ENCODE measurements at places on chromosomes 7 and 10. TPM values are rescaled to one million over a fixed set of nuclear protein-coding genes. Genes with fewer than 3 reads are reported as not detected.

GRCh38 chr10:116766837-116767634, 24.7 kb upstream of the HSPA12A start:
- DNase-seq, result peak; percentile 50

DNA sequence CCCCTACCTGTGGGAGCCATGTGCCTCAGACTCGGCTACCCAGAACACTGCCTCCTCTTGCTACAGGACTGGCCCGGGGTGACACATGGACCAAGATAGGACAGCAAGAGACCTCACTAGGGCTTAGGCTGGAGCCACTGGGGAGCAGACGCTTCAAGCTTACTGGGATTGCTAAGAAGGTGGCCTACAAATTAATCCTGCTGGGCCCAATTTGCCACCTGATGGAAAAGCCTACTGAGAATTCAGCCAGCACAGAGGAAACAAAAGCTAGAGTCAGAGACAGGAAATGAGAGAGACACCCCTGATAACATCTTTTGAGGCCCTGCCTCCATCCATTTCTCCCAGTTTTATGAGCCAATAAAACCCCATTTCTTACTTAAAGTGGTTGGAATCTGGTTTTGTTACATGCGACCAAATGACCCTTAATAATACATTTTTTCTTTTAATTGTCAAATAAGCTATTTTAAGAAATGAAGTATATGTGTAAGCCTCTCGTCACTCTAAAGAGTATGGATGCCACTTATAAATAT, 282.1 kb downstream of the CXCL12 start:
- no peak for DNase-seq

GRCh38 chr7:134899729-134900128, 86.6 kb upstream of the AGBL3 start:
- DNase-seq, result no peak

- DNase-seq, result no peak
Measured at GRCh38 chr7:110317541-110318265, 773.2 kb upstream of the LRRN3 start.

GRCh38 chr7:90520484-90520883, 51.0 kb downstream of the PTTG1IP2 start:
- no peak for DNase-seq

DNA sequence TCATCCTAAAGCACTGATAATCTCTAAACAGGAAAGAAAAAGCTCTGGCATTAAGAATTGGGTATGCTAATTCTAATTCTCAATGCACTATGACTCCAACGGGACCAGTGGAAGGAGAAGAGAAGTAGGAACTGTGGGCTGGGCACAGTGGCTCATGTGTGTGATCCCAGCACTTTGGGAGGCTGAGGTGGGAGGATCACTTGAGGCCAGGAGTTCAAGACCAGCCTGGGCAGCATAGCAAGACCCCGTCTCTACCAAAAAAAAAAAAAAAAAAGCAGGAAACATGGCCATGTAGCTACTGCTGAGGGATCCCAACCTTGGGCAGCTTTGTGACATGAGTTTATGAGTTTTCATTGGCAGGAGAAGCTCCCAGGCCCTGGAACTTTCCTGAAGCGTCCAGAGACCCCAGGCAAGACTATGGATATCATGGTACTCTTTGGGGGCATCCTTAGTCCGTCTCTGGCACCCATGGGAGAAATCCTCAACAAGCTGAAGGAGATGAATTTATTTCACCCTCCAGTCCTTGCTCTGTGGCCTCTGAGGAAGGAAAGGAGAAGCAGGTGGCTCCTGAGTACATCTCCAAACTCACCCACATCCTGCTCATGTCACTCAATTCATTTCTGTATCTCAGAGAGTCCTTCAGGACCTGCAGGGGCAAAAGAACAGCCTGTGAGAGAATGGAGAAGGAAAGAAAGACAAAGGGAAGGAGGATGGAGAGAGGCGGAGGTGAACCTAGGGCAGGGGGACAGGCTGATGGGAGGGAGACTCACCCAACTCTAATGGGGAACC, 99.5 kb downstream of the SPDYE5 start:
- DNase-seq, result no peak

- DNase-seq, result no peak
Measured at GRCh38 chr7:98981701-98982100, 103.4 kb downstream of the TRRAP start.

GRCh38 chr10:16944402-16944801, 127.2 kb upstream of the RSU1 start:
- no peak for DNase-seq

GRCh38 chr10:120574981-120575380, 118.0 kb downstream of the PLPP4 start:
- no peak for DNase-seq

DNA sequence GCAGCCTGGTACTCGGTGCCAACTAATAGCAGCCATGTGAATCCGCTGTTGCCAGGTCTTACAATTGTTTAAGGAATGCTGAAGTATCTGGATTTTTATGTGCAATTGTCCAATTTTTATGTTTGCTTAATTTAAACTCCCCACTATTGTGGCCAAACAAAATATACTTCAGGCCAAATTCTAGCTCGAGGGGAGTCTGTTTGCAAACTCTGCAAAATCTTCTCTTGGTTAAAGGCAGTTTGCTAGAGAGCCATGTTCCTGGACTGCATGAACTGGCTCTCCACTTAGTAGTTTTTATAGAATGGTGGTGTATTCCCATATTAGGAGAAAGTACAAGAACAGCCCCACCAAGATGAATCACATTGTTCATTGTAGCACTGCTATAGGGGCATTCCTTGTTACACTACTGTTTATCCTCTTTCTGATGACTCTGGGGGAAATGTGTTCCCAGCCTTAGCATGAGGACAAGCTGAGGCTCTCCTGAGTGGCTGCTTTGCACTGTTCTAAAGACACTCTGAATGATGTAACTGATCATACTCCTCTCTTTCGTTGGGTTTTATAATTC, 178.0 kb upstream of the GLI3 start:
- no peak for DNase-seq

DNA sequence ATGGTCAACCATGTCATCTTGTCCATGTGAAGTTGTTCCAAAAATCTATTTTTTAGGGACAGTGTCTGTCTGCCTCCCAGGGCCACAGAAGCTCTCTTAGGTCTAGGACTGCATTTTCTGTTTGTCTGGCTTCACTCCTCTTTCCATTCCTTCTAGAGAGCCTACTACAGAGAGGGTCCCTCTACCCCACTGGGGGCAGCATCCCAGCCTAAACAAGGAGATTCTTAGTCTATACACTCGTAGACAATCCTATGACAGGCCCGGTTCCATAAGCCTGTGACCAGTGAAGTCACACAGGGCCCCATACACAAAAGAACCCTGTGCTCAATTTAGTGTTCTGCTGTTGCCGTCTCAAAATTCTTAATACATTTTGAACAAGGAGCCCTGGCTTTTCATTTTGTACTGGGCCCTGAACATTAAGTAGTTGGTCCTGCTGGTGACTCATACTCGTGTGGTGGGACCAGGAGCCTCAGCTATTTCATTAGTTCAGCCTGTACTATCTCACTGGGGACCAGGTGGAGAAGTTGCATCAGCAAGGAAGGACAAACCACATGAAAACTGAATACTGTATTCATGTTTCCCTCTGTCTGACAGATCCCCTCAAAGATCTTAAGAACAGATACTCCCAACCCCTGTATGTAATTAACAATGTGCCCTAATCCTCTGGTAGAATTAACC, 23.5 kb upstream of the FAM180A start:
- DNase-seq, result no peak

- no peak for DNase-seq
Measured at GRCh38 chr10:100934084-100934659, 21.4 kb downstream of the SLF2 start.

DNA sequence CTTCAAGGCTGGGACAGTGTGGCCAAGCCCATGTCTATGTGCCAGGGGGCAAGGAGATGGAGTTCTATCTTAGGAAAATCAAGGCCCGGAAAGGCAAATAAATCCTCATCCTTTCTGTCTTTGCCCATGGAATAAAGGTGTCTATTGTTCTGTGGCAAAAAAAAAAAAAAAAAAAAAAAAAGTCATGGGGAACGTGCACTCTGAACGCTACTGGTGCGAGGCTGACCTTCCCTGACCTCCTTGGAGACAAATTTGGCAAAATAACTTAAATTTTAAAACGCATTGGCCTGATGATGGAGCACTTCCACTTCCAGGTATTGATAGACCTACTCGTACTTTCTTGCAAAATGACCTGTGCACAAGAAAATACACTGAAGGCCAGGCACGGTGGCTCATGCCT, 12.2 kb upstream of the BAG3 start:
- DNase-seq, result no peak

DNA sequence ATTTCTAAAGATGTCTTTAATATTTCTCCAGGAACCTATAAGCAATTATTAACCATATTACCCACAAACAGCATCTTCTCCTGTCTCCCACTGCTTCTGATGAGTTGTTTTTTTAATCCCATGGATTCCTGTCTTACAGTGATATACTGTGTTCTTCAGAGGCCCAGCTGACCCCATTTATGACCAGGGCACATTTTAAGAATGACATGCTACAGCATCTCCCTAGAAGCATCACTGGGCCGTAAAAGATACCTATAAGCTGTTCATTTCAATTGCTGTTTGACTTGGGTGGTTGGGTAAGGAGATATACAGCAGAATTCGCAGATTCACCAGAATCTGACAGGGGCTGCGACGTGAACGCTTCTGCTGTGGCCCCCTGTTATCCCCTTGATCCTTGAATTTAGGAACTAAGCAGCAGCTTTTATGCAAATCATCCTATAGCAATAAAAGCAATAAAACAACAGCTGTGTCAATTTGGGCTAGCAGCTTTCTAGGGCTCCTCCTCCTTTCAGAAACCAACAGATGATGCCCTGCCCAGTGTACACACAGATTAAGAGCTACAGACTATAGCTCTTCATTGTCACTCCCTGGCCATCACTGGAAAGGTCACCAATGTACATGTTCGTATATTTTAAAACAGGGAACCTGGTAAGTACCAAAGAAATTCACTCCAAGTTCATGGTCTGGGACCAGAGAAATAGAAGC, 86.8 kb downstream of the CPEB3 start:
- DNase-seq, result no peak

- no peak for DNase-seq
Measured at GRCh38 chr10:19874791-19875190, 58.6 kb downstream of the PLXDC2 start.

DNA sequence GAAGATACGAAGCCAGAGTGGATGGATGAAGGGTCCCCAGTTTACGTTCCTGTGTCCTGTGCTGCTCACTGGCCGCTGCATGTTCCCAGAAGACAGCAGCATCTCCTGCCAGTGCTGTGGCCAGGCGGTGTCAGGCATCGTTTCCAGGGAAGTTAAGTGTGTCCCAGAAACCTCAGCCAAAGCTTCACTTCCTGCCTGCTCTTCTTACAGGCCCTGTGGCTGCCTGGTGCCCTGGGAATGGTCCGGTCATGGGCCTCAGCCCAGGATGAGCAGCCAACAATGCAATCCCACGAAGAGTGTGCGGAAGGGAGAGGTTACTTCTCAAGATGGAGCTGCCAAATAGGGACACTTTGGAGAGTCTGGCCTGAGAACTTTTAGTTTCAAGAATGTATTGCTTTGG, 99.7 kb upstream of the TARP start:
- no peak for DNase-seq

DNA sequence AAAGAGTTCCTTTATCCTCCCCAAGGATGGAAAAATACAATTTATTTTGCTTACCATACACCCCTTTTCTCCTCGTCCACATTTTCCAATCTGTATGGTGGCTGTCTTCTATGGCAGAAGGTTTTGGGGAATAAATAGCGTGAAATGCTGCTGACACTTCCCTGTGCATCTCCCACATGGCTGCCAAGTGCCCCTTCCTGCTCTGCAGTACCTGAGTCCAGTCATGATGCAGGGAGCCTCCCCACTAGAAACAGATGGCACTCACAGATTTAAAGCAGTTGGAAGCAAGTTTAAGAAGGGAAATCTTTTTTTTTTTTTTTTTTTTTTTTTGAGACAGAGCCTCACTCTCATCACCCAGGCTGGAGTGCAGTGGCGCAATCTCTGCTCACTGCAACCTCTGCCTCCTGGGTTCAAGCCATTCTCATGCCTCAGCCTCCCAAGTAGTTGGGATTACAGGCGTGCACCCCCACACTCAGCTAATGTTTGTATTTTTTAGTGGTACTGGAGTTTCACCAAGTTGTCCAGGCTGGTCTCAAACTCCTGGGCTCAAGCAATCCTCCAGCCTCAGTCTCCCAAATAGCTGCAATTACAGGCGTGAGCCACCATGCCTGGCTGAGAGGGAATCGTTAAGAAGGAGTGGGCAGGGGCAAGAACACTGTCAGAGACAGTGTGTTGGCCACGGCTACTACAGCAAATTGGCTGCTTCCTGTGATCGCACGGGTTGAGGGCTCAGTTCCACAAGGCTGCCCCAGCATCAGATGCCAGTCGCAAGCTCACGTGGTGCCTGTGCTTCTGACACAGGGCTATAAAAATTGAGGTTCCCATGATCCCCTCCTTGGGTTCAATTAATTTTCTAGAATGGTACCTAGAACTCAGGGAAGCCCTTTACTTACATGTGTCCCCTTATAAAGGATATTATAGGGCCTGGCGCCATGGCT, 5.3 kb upstream of the PILRA start:
- no peak for DNase-seq

- peak; percentile 26 for DNase-seq
Measured at GRCh38 chr10:97724341-97724941, 10.9 kb downstream of the MARVELD1 start.

- DNase-seq, result no peak
Measured at GRCh38 chr10:11442001-11442773, 169.3 kb downstream of the USP6NL start.

DNA sequence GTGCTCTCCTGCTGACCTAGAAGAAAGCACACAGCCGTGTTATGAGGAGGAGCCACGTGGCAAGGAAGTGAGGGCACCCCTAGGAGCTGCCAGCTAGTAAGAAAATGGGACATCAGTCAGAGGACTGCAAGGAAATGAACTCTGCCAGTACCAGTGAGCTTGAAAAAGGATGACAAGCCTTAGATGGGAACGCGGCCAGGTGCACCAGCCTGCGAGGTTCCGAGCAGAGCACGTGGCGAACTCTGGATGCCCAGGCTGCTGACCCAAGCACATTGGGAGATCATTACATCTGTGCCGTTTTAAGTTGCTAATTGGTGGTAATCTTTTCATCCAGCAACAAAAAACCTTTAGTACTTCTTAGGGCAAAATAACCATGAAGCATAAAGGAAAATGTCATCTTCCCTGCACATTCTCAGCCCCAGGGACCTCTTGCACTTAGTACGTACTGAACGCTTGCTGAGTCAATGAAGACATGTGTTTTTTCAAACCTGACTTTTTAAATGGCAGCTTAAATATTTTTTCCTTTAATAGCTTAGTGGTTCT, 69.4 kb downstream of the AMZ1 start:
- DNase-seq, result no peak

- no peak for DNase-seq
Measured at GRCh38 chr10:317926-318325, 182.7 kb downstream of the ZMYND11 start.

Gene C10orf62
- total RNA-seq, result not detected

Gene CTTNBP2
- total RNA-seq, result not detected

Gene GSDME
- 3.5 TPM for total RNA-seq

Gene ANKRD7
- total RNA-seq, result not detected

Gene NEUROG3
- not detected for total RNA-seq

Gene ELN
- 0.10 TPM for total RNA-seq

Gene CELF2
- total RNA-seq, result 185 TPM

Gene MNX1
- total RNA-seq, result not detected

Gene PDZD7
- total RNA-seq, result 0.17 TPM

Gene HOXA5
- 0.33 TPM for total RNA-seq

Gene NXPH1
- not detected for total RNA-seq
